ENCODE measurements at places on chromosomes 4 and X.

DNA sequence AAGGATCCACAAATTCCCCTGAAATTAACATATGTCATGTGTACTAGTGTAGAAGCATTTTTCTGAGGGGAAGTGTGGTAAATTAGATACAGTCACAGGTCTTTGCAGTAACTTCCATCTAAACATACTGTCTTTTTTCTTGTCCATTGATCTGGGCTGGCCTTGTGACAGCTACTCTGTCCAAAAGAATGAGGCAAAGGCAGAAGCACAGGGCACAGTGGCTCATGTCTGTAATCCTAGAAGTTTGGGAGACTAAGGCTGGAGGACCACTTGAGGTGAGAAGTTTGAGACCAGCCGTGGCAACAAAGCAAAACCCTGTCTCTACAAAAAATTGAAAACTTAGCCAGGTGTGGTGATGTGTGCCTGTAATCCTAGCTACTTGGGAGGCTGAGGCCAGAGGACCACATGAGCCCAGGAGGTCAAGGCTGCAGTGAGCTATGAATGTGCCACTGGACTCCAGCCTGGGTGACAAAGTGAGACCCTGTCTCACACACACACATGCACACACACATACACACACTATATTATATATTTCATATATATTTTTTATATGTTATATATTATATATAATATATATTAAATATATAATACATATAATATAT lies 47.6 kb downstream of the HAND2 start:
- no peak for DNase-seq

GRCh38 chr4:184237612-184238011 lies 19.9 kb upstream of the ENPP6 start:
- DNase-seq = peak; percentile 42

GRCh38 chrX:68714856-68715255 lies 67.4 kb downstream of the STARD8 start:
- DNase-seq = no peak

GRCh38 chr4:3730422-3731190 lies 35.6 kb upstream of the ADRA2C start:
- DNase-seq = no peak

- DNase-seq = no peak
These were observed 130.8 kb downstream of the HMX1 start for GRCh38 chr4:8740666-8741395.

DNA sequence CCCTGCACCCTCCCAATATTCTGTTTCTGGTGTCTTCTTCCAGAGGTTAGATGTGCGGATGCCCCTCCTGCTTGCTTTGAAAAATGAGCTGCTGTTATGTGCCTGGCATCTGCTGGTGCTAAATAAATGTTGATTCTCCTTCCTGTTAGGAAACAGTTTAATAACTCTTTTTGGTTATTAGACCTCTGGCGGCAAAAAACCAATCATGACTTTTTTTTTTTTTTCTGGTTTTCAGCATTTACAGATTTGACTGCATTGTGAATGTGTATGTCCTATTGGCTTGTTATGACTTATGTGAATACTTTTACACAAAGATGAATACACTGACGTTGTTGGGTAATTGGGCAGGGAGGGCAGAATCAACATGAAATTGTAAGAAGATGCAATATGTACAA lies 13.6 kb upstream of the TMEM156 start:
- DNase-seq = peak; percentile 14

DNA sequence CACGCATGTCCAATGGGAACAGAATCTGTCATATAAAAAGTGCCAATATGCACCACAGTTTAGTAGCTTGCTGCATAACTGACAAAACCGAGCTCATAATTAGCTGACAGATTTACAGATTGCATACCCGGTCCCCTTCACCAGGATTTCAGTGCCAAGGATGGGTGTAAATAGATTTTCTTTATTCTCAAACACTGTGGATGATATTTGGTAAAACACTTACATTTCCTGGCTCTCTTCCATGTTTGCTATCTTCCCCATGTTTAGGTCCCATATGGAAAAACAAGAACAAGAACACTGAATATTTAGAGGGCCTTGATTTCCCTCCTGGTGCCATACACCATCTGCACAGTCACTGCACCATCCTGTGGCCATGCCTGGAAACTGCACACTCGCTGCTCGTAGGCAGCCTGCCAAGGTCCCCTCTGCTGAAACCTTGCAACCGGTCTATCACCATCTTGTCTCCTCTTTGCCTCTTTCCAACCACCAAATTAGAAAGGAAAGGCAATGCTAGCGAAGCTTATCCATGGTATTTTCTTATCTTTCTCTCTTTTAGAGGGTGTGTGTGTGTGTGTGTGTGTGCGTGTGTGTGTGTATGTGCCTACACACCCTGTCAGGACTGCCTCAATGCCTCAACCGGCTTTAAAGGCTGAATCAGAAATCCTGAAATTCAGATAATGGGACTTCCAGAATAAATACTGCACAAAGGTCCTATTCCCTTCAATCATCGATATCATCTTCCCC lies 124.2 kb upstream of the MBNL3 start:
- DNase-seq = peak; percentile 12

All from inflammatory macrophage (primary cell).